ENCODE measurements at places on chromosomes 1 and 21.

DNA sequence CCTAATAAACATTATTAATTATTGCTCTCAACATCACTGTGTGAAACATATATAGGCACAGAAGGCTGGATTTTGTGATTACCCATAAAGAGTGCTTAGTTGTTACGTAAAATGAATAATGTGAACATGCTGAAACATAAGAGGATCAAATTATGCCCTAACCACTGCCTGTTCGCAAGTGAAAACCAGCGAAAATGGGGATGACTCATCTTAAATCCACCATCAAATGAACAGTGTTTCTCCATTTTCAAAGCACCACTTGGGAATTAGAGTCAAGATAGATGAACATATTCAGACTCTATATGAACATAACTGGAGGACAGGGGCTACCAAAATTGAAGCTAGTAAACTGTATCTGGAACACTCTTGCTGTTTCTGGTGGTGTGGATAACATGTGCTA lies 386.2 kb downstream of the HHIPL2 start:
- DNase-seq, result no peak

GRCh38 chr1:18373882-18374493 lies 106.7 kb upstream of the KLHDC7A start:
- DNase-seq, result no peak

DNA sequence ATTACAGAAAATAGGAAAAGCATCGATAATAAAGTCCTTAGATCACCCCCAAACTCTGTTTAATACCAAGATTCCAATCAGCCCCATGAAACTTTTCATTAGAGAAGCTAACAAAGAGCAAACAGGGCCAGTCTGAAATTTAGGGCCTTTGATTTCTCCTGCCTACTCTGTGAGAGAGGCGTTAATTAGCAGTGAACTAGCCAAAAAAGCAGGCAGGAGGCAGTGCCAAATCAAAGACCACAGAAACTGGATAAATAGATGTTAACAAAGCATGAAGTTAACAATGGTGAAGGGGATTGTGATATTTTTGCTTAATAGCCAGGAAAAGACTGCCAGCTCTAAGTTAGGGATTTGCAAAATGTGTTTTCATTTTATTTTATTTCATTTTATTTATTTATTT lies 11.2 kb downstream of the TAF5L start:
- no peak for DNase-seq

- no peak for DNase-seq
Measured at GRCh38 chr1:226692823-226693222, 46.3 kb downstream of the ITPKB start.

DNA sequence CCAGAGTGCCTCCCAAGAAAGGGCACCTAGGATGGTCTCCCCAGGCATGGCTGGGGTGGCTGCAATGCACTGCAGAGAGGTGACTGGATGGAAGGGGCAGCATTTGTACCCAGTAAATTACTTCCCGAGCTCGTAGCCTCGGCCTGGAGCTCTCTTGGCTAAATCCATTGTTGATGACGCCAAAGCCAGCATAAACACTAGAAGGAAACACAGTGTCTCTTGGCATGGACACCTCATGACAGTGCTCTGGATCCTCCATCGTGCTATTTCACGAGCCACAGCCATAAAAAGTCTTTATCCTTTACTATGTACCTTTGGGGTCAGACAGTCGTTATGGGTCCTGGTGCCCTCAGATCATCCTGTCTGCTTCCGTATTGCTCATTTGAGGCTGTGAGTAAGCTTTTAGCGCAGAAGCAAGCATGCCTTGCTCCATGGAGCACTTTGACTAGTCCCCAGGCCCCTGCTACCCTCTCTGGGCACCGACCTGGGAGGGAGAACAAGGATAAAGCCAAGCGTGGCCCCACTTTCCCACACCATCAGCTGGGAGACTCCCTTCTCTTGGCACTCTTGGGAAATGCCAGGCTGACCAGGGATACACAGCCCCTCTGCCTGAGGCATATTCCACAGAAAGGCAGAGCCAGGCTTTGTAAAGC lies 10.3 kb upstream of the PRELP start:
- no peak for DNase-seq

GRCh38 chr1:66654643-66655042 lies 97.6 kb upstream of the DYNLT5 start:
- DNase-seq, result no peak

DNA sequence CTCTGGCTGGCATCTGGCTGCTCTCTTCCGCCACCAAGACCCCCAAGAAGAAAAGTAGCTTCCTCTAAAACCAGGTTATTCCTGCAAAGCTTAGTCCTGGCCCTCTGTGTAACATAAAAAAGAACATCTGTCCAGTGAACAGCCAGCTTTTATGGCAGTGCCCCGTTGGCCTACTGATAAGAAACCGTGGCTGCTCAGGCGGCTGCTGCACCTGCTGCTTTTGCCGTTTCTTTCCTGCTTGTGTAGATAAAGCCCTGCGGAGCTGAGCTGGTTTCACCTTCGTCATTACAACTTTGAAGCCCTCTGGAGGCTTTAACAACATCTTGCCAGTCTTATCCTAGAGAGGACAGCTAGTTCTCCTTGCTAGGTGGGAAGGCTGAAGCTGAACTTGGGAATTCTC lies 20.5 kb downstream of the ELAPOR1 start:
- DNase-seq, result no peak

- DNase-seq, result no peak
Measured at GRCh38 chr1:162157469-162157868, 88.0 kb downstream of the NOS1AP start.

DNA sequence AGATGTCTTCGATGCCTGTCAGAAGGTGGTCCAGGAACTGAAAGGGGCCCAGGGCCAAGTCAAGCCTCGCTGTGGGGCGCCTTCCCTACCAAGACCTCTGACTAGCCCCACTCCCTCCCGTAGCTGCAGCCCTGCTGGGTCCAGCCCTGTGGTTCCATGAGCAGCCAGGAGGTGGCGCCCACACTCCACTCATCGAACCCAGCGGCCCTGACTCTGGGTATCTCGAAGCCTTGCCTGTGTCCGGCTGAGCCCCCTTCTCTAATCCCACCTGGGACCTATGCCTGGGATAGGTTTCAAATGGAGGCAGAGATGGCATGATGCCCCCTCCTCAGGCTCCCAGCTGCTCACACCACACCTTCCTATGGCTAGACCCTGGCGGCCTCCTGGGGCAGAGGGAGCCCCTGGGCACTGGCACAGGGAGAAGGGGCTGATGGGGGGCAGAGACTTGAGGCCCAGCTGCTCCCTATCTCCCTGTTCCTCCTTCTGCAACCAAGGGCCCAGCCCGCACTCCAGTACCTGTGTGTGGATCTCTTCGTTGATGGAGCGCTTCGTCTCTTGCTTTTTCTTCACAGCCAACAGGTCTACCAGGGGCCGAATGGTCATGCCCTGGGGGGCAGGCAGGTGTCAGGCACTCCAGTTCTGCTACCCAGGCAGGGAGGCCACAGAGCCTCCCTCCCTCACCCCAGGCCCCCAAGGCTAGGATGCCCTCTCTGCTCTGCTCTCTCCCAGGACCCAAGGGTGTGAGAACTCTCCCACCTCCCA lies 52.0 kb downstream of the SLC9A1 start:
- DNase-seq, result peak; percentile 76

DNA sequence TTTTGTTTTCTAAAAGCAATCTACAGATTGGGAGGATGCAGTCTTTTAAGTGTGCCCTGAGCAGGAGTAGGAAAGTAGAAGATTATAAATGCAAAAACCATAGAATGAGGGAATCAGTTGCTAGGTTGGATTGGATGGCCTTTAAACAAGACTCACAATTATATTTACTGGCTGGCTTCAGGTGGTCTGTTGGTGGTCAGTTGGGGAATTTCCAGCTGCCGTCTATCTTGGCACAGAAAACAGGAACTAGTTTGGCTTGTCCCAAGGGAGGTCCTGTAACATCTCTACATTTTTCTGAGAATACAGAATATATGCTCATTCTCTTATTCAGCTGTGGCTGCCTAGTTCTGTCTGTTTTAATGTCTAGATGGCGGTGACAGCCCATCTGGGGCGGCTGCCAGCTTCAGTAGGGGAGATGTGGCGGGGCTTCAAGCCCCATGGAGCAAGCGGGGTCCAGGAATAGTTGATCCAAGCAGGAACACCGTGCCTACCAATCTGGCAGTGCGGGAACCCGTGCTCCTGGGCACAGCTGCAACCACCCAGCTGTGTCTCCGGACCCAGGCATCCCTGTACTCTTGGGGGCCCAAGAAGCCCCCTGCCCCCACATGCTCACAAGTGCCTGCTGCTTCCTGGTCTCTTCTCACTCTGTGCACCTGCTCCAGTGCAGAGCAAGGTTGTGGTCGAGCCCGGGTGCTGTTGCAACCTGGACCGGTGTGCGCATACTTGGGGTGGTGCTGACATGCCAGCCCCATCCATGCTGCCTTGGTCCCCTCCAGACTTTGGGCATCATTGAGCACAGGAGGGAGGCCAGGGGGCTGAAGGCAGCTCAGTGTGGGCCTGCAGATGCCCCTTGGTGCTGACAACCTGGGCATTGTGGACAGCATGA lies 1182.6 kb downstream of the AMY1C start:
- DNase-seq, result no peak

DNA sequence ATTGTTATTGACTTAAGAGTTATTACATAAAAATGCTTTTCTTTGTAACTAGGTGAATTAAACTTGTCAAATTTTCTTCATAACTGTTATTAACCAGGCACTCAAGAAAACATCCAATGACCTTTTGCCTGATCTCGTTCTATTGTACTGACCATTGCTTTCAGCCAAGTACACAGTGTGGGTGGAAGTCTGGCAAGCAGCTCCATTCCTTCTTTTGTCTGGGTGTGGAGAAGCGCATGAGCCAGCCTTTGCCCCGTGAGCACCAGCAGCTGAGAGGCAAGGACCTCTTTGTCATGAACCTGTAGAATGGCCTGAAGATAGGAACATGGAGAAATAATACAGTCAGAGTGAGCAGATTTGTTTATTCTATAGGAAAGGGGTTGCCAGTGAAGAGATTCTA lies 57.5 kb downstream of the IARS2 start:
- no peak for DNase-seq

DNA sequence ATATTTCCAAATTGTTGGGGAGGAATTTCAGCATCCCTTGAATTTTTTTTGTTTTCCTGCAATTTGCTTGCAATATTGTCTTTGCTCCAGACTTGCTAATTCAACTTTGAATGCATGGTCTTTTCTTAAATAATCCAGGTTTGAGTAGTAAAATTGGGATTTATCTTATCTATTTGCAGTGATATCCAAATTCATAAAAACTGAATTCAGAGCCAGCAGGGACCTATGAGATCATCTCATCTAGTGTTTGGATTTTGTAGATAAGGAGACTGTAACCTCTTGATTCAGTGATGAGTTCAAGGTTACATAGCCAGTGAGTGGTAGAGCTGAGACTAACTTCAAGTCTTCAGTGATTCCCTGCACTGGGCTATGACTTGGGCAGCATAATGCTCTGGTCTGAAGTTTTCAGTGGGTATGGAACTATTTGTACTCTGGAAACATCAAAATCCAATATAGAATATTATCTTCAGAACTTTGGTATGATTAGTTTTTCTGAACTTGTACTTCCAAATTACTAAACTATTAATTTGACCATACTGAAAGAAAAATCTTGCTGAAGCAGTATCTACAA lies 109.4 kb downstream of the DISP1 start:
- DNase-seq, result no peak

- DNase-seq, result no peak
Measured at GRCh38 chr1:83790446-83790845, 208.5 kb downstream of the TTLL7 start.

- DNase-seq, result no peak
Measured at GRCh38 chr1:55224729-55225128, 9.6 kb upstream of the USP24 start.

GRCh38 chr21:20261364-20261763 lies 736.8 kb upstream of the NCAM2 start:
- no peak for DNase-seq

- DNase-seq, result no peak
Measured at GRCh38 chr21:42429856-42430255, 26.2 kb downstream of the UBASH3A start.

DNA sequence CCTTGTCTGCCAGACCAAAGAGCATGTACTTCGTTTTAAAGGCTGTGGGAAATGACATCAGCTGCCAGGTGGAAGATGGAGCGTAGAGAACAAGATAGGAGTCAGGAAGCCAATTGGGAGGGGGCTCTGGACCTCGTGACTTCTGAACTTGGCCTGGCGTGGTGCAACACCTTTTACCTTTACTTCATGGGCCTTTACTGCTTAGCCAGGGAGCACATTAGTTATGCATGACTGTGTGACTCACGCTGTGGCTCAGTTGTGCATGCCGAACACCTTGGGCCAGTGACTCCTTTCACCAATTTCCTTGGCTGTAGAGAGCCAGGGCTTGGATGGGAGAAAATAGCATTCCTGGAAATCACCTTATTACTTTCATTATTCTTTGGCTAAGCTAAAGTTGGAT lies 7.2 kb downstream of the XCL1 start:
- DNase-seq, result no peak

GRCh38 chr1:195019385-195019784 lies 1588.9 kb downstream of the KCNT2 start:
- no peak for DNase-seq

DNA sequence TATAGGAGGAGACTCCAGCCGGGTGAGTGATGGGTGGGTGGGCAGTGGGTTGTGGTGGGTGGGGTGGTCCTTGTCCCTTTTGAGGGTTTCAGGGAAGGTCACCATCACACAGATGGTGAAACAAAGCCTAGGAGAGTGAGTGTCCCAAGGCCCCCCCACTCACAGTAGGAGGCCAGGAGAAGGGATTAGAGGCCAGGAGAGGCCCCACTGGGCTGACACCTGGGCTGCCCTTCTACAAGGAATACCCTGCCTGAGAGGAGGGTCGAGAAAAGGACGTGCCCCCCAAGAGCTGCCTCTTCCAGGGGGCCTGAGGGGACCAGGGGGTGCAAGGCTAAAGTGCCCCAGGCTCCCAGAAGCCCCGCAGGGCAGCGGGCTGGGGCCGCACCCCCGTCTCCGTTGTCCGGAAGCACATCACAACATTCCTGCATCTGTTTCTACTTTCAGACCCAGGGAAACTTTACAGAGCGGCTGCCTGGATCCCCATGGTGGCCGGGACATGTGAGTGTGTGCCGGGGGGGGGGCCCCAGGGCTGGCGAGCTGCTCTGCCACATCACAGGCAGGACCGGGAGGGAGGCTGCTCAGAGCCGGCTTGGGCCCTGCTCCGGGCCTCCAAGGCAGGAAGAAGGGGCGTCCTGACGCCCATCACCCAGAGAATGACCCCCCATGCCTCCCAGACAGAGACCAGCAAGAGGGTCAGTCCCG lies 68.2 kb downstream of the ARHGEF16 start:
- DNase-seq, result no peak

GRCh38 chr1:84000954-84001495 lies 2.1 kb upstream of the TTLL7 start:
- no peak for DNase-seq
